ENCODE measurements at places on chromosomes 5 and 9.

DNA sequence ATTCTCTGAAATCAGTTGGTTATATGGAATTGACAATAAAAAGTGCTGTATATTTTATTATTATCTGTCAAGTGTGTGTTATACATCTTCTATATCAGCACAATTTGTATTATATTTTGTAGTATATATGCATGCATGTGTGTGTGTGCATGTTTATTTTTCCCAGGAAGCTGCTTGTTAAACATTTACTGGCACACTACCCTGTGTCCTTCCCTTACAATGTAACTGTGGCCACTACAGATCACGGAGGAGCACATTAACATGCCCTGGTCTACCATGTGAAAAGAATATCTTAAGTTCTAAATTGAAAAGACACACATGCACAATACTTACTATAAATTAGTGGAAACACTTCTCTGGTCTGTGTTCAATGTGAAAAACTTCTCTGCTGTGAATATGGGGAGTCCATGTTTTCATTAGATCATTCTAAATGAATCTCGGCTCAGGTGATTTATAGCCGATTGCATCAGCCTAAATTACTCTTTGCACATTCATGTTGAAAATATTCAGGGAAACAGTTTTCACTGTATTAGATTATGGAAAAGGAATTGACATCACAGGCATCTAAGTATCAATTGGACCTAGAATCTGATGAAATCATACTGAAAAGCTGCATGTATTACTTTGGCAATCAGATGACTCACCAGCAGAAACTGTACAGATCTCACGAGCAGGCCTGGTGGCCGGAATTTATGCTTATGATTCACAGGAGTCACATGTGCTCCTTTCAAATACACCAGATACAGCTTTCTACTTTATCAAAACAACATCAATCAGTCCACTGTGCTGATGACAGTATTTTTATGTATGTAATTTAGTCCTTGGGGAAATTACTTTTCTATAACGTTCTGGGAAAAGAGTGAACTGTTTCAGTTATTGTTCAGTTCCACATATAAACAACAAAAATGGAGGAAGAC lies 39.4 kb downstream of the LURAP1L start:
- peak; percentile 88 for DNase-seq

GRCh38 chr9:35364817-35365585 lies 124.9 kb upstream of the RUSC2 start:
- DNase-seq: no peak

DNA sequence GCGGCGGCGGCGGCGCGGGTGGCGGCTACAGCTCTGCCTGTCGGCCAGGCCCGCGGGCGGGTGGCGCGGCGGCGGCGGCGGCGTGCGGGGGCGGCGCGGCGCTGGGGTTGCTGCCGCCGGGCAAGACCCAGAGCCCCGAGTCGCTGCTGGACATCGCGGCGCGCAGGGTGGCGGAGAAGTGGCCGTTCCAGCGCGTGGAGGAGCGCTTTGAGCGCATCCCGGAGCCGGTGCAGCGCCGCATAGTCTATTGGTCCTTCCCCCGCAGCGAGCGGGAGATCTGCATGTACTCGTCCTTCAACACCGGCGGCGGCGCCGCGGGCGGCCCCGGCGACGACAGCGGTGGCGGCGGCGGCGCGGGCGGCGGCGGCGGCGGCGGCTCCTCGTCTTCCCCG lies 296 bp downstream of the ZSWIM6 start:
- DNase-seq: peak; percentile 93

DNA sequence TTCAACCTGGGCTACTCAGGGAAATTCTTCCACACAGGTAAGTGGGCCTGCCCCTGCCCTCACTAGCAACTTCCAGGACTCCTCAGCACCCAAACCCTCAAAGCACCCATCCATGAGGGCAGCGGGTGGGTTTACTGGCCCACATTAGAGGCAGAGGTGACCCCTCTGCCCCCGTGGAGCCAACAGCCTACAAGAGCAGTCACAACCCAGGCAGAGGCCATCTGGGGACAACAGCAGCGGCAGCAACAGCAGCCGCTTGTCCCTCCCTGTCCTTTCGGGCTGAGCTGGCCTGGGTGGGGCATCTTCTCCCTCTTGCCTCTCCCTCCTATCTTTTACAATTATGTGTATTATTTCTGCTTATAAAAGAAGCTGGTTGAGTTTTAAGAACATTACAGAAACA lies 25.1 kb downstream of the NDST1 start:
- no peak for DNase-seq

- DNase-seq: no peak
These were observed 104.7 kb downstream of the DROSHA start for GRCh38 chr5:31427013-31427723.

DNA sequence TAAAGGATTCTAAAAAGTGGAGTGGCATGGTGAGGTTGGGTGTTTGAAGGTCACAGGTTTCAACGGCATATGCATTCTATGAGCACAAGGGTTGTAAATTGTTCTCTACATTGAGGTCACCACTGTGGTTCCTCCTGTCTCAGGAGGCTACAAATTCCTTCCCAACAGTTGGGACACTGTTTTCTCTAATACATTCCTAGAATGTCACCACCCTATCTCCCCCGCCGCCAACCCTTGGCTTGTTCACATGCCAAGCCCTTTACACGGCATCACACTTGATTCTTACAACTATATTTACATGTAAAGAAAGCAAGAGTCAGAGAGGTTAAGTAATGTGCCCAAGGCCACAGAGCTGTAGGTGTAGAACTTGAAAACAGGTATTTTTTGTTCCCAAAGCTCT lies 315.1 kb downstream of the RAB3C start:
- no peak for DNase-seq

DNA sequence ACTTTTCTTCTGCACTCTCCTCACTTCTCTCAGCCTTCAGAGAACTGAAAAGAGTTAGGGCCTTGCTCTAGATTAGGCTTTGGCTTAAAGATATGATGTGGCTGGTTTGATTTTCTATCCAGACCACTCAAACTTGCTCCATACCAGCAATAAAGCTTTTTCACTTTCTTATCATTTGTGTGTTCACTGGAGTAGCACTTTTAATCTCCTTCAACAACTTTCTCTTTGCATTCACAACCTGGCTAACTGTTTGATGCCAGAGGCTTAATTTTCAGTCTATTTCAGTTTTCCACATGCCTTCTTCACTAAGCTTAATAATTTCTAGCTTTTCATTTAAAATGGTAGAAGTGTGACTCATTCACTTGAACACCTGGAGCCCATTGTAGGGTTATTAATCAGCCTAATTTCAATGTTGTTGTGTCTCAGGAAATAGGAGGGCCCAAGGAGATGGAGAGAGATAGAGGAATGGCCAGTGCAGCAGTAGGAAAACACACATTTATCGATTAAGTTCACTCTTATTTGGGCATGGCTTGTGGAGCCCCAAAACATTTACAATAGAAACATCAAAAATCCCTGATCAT lies 5.9 kb downstream of the ATPSCKMT start:
- DNase-seq: no peak

DNA sequence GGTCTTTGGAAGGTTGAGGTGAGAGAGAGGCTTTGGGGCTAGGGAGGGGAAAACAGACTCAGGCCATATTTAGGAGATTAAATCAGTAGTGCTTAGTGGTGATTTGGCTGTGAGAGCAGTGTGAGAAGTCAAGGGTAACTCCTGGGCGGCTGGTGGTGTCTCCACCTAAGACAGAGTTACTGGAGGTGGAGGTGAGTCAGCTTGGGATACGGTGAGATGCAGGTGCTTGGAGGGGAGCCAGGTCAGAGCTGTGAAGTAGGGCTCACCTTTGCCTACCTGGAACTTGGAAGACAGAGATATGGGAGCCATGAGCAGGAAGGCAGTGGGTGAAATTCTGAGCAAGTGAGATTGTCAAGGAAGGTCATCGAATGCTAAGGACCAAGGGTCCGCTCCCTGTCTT lies 24.5 kb downstream of the RGS3 start:
- DNase-seq: no peak

- peak; percentile 56 for DNase-seq
These were observed 25.0 kb upstream of the OCLN start for GRCh38 chr5:69467442-69468225.

- no peak for DNase-seq
These were observed 286.0 kb upstream of the FBXL7 start for GRCh38 chr5:15214010-15214409.

GRCh38 chr5:16975950-16976624 lies 40.0 kb upstream of the MYO10 start:
- no peak for DNase-seq

GRCh38 chr5:94028001-94028400 lies 286.6 kb upstream of the POU5F2 start:
- DNase-seq: no peak

DNA sequence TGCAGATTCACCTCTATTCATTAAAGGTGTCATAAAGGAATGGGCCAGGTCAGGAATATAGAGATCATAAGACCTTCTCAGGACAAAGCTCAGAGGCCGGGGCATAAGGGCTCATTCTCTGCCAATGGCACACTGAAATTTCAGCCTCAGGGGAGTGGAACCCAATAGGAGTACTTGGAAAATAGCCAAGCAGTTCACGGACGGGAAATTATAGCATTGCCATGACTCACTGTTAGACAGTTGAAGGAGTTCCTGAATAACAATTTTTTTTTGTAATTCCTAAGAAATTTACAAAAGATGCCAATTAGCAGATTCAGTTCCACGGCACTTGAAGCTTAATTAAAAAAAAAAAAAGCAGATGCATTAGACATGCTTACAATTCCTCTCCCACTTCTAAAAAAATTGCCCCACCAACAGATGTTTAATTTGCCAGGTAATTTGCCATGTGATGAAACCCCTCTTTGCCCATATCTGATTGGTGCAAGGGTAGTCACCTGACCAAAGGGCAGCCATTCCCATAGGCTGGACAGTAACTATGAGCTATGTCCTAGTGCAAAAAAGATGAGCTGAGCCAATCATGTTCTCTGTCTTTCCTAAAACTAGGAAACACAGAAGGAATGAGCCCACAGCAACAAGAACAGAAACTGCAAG lies 58.6 kb downstream of the PTCD2 start:
- DNase-seq: no peak

- DNase-seq: no peak
These were observed 156.0 kb downstream of the DCP2 start for GRCh38 chr5:113132564-113132963.

DNA sequence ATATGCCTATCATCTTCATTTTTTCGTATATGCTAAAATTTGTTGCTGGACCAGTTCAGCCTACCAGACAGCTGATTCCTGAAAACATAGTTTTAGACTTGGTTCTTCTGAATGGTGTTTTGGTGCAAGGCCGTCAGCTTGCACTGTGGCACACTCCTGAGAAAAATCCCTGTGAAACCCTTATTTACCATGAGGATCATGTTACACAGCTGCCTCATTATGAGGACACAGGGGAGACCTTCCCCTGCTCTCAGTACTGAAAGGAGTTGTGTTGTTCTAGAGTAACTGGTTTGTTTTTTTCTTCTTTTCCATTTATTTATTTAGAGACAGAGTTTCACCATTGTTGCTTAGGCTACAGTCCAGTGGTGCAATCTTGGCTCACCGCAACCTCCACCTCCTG lies 37.6 kb downstream of the MAST4 start:
- DNase-seq: no peak

DNA sequence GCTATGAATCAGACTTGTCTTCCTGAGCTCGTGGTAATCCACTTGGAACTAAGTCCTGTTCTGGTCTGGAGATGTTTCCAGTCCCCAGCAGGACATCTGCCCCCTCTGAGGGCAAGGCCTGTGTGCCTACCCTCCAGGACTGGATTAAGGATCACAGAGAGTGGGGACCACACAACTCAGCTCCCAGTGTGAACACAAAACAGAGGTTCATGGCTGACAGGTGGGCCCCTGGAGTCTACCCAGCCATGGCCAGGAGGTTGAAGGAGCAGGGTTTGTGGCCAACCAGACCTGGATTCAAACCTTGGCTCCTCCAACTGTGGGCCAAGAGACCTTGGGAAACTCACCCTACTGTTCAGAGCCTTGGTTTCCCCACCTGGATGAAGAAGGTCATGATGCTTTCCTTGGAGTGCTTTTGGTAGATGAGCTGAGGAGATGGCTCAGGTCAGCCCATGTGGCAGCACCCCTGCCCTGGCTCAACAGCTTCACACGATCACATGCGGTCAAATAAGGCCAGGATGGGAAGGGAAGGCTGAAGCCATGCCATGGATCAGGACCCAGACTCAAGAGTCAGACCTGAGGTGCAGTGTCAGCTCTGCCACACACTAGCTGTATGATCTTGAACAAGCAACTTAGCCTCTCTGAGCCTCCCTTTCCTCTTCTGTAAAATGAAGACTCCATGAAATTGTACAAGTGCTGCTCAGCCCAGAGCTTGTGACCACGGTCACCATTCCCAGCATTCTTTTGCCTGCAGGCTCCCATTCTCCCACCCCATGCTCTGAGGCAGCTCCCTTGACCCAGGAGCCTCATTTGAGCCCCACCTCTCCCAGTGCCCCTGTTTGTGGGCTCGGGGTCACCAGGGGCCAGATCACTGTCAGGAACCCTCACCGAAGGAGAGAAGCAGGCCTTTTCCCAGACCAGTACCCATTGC lies 27.3 kb upstream of the ANGPTL2 start:
- no peak for DNase-seq

DNA sequence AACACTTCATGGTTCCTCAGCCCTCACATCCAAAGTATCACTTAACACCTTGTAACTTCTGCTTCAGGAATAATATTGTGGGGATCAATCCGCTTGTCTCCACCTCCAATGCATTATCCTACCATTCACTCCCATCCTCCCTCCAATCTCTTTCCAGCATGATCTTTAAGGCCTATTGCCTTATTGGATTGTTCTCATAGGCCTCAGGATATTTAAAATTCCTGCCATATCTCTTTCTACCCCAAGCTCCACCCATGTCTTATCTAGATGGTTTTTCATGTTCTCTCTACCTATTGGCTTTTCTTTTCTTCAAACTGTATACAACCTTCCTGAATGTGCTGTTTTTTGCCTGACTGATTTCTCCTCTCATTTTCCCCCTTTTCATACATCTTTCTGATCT lies 7.2 kb downstream of the KDM4C start:
- DNase-seq: no peak

DNA sequence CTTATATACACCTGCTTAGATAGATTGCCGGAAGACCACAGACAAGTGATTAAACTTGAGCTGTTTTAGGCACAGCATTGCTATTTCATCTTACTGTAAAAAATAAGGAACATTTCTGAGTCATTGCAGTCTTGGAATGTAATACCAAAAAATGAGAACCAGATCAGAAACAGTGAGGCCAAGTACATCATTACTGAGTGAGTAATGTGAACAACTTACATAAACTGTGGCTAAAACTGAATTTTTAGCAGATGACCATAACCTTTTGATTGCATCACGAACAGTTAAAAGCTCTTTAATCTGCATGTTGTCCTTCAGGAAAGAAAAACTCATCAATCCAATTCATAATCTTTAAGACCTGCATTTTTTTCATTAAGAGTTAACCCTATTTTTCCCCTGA lies 157.1 kb upstream of the FGF10 start:
- DNase-seq: peak; percentile 26

GRCh38 chr9:98147582-98147981 lies 28.6 kb upstream of the TRIM14 start:
- DNase-seq: no peak

- no peak for DNase-seq
These were observed 43.8 kb downstream of the THBS4 start for GRCh38 chr5:80078921-80079320.

GRCh38 chr9:5305741-5306140 lies 1.2 kb upstream of the RLN2 start:
- DNase-seq: no peak

- DNase-seq: no peak
These were observed 192.6 kb upstream of the MSX2 start for GRCh38 chr5:174531782-174532191.
